ENCODE measurements at places on chromosomes 6 and 20.

- no peak for DNase-seq
Measured at GRCh38 chr6:35038076-35038475, 103.1 kb downstream of the TCP11 start.

- no peak for DNase-seq
Measured at GRCh38 chr6:50062051-50062450, 12.3 kb upstream of the DEFB112 start.

DNA sequence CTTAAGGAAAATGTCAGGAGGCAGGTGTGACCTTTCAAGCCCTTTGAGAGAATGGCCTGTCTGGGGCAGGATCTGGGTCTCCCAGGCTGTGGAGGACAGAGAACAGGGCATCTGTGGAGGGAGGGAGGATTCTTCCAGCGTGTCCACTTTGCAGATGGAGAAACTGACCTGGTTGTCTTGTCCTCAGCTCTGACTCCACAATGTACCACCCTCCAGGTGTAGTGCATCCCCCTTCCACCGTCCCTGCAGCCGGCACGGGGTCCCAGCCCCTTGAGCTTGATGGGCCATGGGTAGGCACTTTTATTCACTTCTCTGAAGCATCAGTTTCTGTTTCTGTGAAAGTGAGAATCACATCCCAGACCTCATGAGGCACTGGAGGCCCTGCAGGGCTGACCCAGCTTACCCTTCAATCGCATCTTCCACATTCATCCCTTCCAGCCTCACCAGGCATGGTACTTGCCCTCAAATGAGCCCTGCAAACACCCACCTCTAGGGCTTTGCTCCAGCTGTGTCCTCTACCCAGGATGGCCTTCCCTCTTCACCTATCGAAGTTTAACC lies 4.6 kb upstream of the TGM2 start:
- no peak for DNase-seq

GRCh38 chr6:96624957-96625356 lies 62.0 kb downstream of the FHL5 start:
- DNase-seq: no peak

GRCh38 chr20:4233520-4233919 lies 218.2 kb upstream of the RNF24 start:
- no peak for DNase-seq

DNA sequence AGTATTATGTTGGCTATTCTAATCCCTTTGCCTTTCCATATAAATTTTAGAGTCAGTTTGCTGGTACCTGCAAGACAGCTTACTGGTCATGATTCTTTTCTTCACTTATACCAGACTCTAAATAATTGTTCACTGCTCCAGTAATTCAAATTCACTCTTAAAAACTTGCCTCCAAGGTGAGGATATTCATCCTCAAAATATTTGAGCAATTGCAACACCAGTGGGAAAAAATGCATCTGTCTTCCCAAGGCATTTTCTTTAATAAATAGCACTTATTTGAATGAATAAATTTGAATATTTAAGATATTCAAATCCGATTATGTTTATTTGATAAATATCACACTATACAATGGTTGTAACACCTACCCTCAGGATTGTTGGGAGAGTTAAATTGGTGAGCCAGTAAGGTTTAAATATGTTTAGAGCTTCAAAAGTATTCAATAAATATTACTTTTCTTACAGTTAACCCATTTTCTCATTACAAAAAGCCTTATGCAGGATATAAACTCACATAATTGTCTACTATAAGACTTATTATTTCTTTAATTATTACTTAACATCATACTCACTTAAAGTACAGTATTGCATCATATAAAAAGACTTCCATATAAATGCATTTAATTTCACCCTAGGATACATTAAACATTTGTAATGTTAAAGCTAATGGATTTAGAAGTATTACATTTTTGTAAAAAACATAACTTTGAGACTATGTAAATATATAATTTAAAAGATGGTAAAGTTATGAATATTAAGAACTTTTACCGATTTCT lies 285.6 kb downstream of the SAMD5 start:
- no peak for DNase-seq

DNA sequence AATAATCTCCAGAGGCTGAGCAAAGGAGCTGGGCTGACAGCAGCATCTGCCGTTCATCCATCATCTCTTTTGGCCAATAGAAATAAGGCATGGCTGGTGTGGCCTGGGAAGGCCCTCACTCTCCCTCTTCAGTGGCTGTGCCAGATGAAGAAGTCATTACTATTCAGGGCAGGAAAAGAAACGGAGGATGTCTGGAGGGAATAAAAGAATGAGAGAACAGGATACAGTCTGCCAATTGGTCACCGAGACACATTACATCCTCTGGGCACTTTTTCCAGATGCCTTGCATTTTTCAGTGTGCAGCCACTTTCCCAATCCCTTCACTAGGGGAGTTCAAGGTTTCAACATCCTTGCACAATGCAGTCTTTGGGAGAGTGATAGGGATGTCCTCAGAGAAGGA lies 32.2 kb upstream of the VGLL2 start:
- no peak for DNase-seq

DNA sequence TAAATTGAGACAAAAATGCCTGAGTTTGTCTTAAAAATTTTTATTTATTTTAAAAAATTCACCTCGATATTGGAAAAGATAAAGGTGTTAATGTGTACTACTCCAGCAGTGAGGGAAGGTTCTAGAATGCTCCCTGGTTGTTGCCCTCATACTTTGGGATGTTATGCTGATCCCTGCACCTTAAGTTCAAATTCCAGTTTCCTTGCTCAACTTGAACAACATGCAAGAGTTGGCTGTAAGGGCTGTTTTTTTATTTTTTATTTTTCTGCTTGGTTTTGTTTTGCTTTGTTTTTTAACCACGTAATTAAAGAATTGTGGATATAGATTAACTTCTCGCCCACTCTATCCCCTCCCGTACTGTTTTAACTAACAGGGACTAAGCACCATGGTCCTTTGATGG lies 158.7 kb upstream of the CITED2 start:
- no peak for DNase-seq

DNA sequence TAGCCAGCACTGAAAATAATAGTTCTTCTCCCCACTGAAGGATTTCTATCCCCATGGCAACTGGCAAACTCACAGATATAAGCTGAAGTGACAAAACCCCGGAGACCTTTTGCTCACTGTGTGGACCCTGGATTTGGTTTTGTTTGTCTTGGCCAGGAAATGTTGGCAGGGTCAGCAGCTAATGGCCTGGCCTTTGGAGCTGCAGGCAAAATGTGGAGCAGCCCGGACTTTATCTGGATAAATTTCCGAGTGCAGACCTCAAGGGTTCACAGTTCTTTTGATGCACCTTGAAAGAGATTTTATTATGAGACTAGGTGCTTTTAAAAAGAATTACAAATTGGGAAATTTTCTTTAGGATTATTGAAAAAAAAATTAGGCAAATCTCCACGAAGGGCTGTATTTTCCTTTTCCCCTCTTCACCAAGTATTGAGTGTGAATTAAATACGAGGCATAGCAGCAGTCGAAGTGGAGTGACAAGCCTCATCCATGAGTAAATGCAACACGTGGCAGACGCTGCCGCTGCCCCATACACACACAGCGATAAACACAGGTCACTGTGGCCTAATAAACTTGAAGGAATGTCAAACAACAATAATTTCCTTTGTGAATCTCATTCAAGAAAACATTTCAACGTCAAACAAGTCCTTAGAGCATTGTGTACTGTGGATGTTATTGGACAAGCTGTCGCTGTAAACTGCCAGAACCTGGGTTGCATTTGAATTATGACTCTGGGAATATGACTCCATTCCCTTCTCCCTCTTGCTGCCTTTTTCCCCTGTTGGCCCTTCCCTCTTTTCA lies 35.1 kb upstream of the CCN6 start:
- peak; percentile 16 for DNase-seq

GRCh38 chr20:3233131-3233990 lies 5.6 kb downstream of the SLC4A11 start:
- DNase-seq: no peak
